ENCODE measurements at places on chromosomes 3 and 15.

DNA sequence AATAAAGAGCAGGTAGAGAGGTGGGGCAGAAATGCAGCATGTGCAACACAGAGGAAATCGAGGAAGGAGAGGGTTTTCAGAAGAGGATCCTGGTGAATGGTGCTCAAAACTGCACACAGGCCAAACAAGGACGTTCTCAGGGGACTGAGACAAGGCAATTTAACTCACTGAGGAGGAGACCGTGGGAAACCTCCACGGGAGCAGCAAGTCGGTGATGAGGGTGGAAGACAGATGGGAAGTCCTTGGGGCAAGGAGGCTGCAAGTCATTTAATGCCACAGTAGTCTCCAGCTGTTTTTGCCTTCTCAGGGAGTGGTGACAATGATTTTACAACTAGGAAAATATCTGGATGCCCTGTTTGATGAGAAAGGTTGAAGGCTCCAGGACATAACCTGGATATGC, 11.5 kb upstream of the PDIA5 start:
- DNase-seq, result no peak

GRCh38 chr3:101387351-101387750, 67.0 kb upstream of the IMPG2 start:
- no peak for DNase-seq

DNA sequence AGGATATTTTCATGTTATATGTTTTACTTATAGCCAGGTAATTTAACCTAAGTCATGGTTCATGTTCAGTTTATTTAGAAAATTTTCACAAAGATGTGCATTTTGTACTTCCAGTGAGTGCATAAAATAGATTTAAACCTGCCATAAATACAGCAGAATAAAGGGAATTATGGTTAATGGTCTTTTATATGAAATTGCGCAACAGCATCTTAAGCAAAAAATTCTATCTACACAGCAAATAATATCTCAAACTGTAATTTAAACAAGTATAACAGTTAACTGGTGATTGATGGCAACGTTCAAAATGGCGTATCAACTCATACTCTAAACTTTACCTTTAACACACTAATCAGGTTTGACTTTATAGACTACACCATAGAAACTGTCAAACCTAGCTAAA, 97.6 kb downstream of the ROBO1 start:
- DNase-seq, result no peak

DNA sequence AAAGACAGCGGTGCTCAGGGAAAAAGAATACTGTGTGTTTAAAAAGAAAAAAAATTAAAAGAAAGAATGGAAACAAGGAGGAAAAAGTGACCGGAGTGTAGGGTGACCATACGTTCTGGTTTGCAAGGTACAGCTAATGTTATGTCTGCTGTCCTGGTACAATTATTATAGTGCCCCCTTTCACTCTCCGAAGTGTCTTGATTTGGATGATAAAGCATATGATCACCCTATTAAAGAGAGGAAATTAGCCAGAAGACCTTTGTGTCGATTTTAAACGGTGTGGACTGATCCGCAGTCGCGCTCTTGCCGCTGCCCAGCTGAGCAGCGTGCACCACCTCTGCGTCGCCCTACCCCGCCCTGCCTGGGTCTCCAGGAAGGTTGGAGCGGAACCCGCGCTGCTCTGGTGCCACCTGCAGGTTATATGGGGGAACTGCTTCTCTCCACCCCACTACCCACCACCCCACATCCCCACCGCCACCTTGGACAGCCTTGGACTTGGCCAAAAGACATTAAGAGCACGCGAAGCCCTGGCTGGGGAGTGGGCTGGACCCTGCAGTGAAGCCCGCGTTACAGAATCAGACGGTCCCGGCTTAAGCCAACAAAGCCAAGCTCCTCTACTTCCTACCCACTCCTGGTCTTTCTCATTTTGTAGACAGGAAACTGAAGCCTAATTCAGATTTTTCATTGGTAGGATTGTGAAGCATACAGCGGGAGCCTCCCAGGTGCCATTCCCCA, 41.2 kb upstream of the UBE2Q2 start:
- peak; percentile 63 for DNase-seq

DNA sequence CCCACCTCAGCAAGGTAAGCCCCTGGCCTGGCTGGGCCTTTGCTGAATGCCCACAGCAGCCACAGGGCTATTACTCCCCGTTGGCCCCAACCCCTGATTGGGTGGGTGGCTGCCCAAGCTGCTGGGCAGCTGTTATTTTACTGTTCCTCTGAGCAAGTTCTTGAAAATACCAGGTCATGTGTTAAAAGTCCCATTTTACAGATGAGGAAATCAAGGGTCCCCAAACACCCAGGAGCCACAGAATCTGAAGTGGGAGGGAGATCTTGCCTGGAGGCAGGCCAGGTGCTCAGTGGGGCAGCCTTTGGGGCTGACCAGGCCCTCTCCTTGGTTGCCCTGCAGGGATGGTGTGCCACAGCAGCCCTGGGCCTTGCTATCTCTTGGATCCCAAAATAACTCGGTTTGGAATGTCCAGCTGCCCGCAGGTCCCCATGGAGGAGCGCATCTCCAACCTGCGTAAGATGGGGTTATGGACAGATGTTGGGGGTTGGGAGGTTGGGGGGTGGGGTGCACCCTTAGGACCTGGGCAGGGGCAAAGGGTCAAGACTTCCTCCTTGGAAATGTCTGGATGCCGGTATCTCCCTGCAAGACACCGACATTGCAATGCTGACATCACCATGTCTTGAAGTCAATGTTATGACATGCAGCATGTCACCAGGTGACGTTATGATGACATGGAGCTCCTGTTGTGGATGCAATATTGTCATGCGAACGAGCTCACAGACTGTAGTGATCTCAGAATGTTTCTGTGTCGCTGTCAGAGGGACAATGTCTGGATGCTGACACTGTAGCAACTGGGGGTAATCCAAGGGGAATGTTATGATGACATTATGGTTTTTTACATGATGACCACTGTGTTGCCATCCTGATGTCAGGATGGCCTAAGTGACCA, 13.3 kb upstream of the CSPG4 start:
- no peak for DNase-seq

DNA sequence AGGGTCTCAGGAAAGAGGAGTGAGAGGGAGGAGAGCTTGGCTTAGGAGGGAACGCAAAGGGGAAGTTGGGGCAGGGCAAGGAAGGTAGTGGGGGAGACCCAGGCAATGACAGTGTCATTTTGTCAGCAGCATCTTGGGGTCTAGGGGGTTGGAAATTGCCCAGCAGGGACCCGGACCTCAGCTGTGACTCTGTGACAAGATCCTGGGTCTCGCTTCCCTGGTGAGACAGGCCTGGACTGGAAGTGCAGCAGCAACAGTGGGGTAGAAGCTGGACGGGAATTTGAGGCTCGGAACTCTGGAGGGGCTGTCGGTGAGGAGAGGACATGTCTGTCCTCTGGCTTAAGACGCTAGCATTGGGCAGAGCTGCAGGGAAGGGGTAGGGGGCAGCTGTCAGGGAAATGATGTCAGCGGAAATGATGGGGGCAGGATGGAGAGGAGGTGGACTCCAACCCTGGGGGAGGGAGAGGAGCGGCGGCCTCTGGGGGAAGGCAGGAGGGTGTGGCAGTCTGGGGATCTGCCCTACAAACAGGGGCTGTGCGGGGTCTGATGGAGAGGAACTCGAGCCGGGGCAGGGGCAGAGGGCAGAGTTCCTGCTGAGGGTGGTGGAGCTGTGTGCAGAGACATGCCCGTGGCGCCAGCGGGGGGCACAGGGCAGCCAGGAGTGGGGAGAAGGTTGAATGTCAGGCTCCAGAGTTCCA, 12.3 kb downstream of the ANPEP start:
- no peak for DNase-seq

DNA sequence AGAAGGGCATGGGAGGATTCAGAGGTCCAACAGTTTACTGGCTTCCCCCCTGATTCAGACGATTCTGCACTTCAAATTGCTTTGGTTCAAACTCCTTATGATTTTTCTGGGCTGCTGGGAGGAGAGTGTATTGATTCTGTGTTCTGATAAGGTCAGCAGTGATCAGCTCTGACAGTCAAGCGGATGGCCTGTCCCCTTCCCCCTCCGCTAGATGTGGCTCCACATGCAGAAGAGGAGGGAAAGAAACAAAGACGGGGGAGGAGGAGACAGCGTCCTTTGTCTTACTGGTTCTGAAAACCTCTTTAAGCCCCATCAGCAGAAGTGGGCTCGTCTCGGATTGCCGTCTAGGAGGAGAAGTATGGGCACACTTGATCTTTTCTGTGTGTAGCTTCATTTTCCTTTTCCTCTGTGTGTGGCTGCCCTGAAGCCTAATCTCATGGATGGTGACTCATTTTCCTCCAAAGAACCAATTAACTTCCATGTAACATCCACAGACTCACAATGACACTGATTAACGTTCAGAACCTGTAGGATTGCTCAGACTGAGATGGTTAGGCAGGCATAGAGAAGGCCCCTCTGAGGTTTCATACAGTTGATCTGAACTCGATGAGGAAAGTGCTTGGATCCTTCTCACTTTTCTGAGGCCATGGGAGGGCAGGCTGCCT, 162.4 kb upstream of the PPP2R3A start:
- DNase-seq, result peak; percentile 4

DNA sequence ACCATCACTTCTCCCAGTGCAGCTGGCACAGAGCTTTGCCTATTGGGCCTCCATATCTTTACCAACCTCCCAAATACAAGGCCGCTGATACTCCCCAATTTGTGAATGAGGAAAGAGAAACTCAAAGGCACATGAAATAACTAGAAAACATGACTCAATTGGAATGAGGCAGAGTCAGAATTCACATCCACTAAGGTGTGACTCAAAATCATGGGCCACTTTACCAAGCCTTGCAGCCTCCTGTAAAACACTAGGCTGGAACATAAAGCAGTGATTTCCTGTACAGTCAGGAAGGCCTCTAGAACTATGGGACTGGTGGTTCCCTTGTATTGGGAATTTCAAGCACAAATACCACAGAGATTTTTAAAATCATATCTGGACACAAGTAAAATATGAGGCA, 128.6 kb downstream of the DCLK3 start:
- DNase-seq, result peak; percentile 26
